ENCODE measurements at places on chromosomes 11 and 22.

DNA sequence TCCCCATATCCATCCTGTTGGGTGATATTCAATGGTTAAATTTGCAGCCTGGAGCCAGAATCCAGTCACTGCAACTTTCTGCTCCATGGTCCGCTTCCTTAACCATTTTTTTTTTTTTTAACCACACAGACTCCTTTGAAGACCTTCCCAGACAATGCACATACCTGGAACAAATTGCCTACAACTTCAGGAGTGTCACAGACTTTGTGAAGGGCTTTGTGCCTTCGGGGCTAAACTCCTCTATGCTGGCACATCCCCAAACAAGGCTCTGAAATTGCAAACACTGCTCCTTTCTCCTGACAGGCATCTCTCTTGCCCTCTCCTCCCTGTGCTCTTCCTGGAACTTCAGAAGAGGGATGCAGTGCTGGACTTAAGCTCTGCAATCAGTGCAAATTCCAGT lies 40.6 kb downstream of the TENM4 start:
- ATAC-seq, result no peak

GRCh38 chr11:45366619-45367190 lies 80.6 kb upstream of the SYT13 start:
- no peak for ATAC-seq

DNA sequence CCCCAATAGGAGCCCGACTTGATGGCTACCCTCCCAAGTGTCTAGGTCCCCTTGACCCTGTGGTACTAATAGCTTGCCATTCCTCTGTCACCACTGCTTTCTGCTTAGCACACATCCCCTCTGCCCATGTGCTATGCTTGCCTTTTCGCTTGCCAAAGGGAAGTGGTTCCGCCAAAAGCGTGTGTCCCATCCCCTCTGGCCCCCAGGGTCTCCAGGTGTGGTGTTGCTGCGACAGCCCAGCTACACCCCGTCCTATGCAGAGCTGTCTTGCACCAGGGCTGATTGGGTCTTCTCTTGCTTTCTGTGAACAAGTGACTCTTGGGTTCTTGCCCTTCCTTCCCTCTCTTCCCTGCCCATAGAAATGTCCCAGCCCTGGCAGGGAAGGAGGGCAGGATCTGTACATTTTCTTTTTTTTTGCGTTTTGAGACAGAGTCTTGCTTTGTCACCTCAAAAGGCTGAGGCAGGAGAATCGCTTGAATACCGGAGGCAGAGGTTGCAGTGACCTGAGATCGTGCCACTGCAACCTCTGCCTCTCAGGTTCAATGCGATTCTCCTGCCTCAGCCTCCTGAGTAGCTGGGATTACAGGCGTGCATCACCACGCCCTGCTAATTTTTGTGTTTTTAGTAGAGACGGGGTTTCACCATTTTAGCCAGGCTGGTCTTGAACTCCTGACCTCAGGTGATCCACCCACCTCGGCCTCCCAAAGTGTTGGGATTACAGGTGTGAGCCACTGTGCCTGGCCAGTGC lies 3.9 kb downstream of the TANGO2 start:
- no peak for ATAC-seq

DNA sequence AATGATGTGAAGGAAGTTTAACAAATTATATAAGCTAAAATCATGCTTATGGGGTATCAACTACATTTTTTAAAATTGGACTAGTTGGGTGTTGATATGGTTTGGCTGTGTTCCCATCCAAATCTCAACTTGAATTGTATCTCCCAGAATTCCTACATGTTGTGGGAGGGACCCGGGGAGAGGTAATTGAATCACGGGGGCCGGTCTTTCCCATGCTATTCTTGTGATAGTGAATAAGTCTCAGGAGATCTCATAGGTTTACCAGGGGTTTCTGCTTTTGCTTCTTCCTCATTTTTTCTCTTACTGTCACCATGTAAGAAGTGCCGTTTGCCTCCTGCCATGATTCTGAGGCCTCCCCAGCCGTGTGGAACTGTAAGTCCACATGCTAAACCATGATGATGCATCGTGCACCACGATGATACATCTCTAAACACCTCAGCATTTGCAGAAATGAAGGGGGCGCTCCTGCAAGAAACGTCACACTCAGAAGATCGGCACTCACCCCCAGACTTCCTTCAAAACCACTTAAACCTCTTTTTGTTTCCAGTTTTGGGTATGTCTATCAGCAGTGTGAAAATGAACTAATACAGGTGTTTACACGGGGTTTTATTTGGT lies 340.0 kb downstream of the SHANK2 start:
- no peak for ATAC-seq

DNA sequence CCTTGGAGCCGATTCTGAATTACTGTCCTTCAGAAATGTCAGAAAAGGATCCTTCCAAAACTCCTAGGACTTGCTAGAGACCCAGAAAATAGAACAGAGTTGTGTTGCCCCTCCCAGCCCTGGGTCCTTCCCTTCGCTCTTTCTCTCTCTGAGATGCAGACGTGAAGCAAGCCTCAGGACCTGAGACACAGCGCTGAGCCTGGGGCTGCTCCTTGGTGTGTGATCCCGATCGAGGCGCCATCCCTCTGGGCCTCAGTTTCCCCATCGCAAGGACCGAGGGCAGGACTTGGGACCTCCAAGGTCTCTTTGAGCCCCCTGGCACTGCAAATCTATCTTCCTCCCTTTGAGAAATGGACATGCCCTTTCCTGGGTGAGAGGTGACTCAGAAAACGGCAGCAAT lies 533.5 kb downstream of the TBC1D22A start:
- ATAC-seq, result no peak

DNA sequence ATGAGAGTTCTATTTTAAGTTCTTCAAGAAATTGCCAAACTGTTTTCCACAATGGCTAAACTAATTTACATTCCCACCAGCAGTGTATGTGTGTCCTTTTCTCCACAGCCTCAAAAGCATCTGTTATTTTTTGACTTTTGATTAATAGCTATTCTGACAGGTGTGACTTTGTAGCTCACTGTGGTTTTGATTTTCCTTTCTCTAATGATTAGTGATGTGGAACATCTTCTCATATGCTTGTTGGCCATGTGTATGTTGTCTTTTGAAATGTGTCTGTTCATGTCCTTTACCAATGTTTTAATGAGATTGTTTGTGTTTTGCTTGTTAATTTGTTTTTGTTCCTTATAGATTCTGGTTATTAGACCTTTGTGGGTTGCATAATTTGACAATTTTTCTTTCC lies 18.0 kb upstream of the RAB38 start:
- ATAC-seq, result no peak

GRCh38 chr11:125941267-125941618 lies 4.6 kb upstream of the VSIG10L2 start:
- ATAC-seq, result no peak

DNA sequence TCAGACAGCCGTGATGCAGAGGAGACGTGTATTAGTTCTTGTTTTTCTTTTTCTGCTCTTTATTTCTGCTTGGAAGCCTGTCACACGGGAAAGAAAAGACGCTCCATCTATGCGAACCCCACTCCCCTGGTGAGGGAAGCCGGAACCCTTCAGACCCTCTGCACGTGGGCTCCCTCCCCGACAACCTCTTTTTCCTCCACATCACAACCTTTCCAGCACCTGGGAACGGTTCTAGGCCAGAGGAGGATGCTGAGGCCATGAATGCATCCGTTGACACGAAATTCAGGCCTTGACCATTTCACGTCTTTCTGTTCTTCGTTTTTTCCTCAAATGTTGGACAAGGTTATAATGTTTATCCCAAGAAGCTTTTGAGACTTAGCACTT lies 85.3 kb upstream of the WNT7B start:
- no peak for ATAC-seq

- ATAC-seq, result peak; percentile 48
Measured at GRCh38 chr11:44955015-44955738, 4.5 kb upstream of the TP53I11 start.

- ATAC-seq, result no peak
Measured at GRCh38 chr11:123544631-123545375, 109.6 kb downstream of the SCN3B start.

- ATAC-seq, result no peak
Measured at GRCh38 chr11:124844664-124845079, 20.6 kb upstream of the ROBO3 start.

DNA sequence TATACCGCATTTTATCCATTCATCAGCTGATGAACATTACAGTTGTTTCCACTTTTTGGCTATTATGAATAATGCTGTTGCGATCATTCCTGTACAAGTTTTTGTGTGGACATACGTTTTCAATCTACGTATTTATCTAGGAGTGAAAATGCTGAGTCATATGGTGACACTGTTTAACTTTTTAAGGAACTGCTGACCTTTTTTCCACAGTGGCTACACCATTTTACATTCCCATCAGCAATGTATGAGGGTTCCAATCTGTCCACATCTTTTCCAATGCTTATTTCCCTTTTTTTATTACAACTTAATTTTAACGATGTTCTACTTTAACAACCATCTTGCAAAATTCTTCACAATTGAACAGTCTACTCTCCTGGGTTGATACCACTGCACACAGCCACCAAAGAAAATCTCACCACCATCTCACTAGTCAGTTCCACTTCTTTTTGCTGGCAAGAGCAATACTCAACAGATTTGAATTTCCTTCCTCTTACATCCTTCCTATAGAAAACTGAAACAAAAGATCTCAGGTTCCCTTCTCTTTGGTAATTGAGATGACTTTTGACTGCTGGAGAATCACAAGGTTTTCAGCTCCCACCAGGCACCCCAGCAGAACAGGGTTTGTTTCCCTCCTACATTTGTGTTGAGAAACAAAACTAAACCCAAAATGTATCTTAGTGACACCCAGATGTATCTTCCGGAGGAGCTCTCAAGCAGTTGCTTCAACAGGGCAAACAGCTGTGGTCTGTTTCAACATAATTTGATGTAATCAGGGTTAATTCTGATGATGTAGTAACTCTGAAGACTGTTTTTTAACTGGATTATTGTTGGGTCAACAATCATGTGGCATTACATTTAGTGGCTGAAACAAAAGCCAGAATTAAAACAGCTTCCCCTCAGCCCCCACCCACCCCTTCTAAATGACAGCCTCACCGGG lies 7.0 kb upstream of the GAB2 start:
- ATAC-seq, result peak; percentile 27
